ENCODE measurements at places on chromosomes 2 and 18.

GRCh38 chr2:165410276-165410675 is 59.2 kb upstream of the CSRNP3 start:
- DNase-seq: no peak

- DNase-seq: no peak
Observed at GRCh38 chr2:20423359-20423758, 23.5 kb upstream of the RHOB start.

DNA sequence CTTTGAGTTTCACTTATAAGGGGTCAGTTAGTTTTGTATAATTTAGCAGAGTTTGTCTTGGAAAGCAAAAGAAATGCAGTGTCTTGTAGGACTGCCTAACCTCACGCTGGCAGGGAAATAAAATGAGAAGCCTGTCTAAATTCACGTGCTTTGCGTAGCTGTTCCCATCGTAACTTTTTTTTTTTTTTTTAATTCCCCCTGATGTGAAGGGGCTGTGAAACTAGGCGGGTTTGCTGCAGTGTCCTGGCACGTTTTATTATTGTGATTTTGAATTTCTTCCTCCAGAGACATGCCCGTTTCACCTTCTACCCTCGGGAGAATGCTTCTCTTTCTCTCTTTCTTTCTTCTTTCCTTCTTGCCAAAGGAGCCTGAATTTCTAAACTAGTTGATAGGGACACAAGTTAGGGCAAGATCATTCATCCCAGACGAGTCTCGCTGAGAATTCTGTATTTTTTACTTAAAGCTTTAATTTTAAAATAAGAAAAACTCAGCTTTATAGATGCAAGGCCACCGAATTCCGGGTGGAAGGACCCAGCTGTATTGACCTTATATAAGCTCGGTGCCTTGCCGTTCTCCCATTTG is 2.3 kb downstream of the MEIS1 start:
- no peak for DNase-seq

GRCh38 chr2:48377646-48378045 is 152.3 kb upstream of the STON1 start:
- no peak for DNase-seq

GRCh38 chr2:182920631-182921056 is 54.2 kb upstream of the FRZB start:
- DNase-seq: no peak

DNA sequence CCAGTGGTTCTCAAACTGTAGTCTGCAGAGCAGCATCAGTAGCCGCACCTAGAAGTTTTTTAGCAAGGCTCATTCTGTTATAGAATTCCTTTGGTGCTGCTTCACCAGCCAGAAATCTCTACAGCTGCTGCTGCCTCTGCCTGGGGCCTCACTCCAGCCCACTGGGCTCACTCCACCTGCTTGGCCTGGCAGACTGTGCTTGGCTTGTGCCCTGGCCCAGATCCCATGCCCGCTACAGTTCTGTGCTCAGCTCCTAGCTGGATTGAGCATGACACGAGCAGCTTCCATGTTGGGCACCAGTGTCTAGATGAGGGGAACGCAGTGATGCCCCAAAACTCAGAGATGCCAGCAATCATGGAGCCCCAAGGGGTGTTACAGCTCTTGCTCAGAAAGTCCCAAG is 22.6 kb downstream of the MAPK4 start:
- no peak for DNase-seq

DNA sequence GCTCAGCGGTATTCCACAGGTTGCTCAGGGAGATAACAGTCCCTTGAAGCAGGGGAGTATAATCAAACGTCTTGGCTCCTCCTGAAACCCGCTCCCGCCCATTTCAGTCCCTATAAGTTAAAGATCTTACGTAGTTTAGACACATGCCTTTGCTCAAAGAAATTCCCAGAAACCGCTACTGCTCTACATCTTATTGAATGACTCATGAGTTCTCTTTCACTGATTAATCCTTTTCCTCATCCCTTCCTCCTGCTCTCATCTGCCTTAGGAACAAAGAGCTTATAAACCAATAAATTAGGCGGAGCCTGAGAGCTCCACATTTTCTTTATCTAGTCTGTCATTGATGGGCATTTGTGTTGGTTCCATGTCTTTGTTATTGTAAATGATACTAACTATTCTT is 4.2 kb upstream of the SERPINB4 start:
- DNase-seq: no peak
